Osteoblast (primary cell): ENCODE measurements at places on chromosomes 7 and 10.

GRCh38 chr10:84607044-84607443 lies 278.7 kb downstream of the CCSER2 start:
- no peaks in the 10 kb centered on the region for H3K27me3 ChIP-seq
- no peak for DNase-seq
- H3K4me1 ChIP-seq = no peaks in the 10 kb centered on the region
- H3K27ac ChIP-seq = no peak overlapping the region
- H3K4me3 ChIP-seq = no peak overlapping the region
- H3K36me3 ChIP-seq = no peaks in the 10 kb centered on the region

DNA sequence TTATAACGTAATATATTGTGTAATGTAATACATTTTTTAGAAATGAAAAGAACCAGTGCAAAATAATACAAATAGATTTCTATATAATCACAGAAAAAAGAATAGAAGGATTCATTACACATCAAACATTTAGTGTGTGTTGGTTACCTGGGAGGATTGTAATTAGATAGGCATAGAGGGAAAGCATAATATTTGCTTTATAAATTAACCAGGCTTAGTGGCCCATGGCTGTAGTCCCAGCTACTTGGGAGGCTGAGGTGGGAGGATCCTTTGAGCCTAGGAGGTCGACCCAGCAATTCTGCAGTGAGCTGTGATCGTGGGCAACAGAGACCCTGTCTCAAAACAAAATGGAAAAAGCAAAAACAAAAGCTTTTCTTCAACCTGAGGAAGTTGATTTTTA lies 5.0 kb upstream of the CNOT4 start:
- H3K36me3 ChIP-seq = no peaks in the 10 kb centered on the region
- H3K27me3 ChIP-seq = no peaks in the 10 kb centered on the region
- no peak overlapping the region for H3K27ac ChIP-seq
- H3K4me3 ChIP-seq = no peak overlapping the region
- DNase-seq = no peak

GRCh38 chr10:126638542-126638941 lies 32.0 kb downstream of the C10orf90 start:
- H3K36me3 ChIP-seq = no peaks in the 10 kb centered on the region
- H3K4me3 ChIP-seq = no peak overlapping the region
- no peak for DNase-seq
- no peak overlapping the region for H3K27ac ChIP-seq
- H3K4me1 ChIP-seq = no peaks in the 10 kb centered on the region
- H3K27me3 ChIP-seq = peaks cover 21% of the 10 kb centered on the region

DNA sequence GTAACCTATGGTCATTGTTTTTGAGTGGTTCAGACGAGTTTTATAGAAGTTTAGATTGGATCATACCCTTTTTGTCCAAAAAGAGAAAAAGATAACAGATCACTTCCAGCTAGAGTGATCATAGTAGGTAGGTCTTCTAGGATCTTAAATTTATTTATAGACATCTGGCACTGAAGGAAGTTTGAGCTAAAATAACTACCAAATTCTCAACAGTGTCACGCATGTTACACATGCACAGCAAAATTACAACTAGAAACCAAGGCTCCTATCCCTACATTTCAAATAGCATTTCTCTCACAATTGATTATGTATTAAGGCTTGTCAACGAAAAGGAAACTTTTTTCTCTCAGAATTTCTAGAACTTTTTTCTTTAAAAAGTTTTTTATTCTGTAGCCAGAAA lies 2.3 kb downstream of the CALU start:
- H3K4me3 ChIP-seq = peak overlapping the region; percentile 95
- no peak for DNase-seq
- H3K36me3 ChIP-seq = peaks cover 10% of the 10 kb centered on the region
- no peaks in the 10 kb centered on the region for H3K27me3 ChIP-seq

- peaks cover 32% of the 10 kb centered on the region for H3K36me3 ChIP-seq
- no peak for DNase-seq
- H3K4me3 ChIP-seq = peak overlapping the region; percentile 88
- peaks cover 14% of the 10 kb centered on the region for H3K4me1 ChIP-seq
These were observed 2.0 kb downstream of the SRI start for GRCh38 chr7:88217675-88218428.

DNA sequence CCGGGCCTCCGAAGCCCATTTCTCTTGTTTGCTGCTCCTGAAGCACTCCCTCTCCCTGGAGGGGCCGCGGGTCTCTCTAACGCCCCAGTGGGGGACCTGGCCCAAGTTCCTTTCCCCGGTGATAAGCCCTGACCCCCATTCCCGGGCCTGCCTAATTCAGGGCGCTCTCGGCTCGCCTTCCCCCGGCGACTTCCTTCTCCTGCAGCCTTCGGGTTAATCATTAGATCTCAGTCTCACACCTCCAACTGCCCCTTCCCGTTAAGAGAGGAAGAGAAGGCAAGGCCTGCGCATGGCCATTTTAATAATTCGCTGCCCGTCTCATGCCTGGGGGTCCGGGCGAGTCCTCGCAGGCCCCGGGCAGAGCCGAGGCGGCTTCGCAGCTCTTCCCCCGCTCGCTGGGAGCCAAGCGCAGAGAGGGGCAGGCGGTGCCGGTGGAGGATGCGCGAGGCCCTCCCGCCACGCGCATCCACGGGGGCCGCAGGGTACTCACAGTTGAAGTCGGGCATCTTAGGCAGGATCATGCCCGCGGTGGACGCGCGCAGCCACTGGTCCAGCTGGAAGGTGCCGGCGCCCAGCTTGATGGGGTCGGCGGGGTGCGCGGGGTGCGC lies 1.2 kb downstream of the MNX1 start:
- no peak overlapping the region for H3K27ac ChIP-seq
- no peaks in the 10 kb centered on the region for H3K36me3 ChIP-seq
- no peaks in the 10 kb centered on the region for H3K4me1 ChIP-seq
- peaks cover 94% of the 10 kb centered on the region for H3K27me3 ChIP-seq

DNA sequence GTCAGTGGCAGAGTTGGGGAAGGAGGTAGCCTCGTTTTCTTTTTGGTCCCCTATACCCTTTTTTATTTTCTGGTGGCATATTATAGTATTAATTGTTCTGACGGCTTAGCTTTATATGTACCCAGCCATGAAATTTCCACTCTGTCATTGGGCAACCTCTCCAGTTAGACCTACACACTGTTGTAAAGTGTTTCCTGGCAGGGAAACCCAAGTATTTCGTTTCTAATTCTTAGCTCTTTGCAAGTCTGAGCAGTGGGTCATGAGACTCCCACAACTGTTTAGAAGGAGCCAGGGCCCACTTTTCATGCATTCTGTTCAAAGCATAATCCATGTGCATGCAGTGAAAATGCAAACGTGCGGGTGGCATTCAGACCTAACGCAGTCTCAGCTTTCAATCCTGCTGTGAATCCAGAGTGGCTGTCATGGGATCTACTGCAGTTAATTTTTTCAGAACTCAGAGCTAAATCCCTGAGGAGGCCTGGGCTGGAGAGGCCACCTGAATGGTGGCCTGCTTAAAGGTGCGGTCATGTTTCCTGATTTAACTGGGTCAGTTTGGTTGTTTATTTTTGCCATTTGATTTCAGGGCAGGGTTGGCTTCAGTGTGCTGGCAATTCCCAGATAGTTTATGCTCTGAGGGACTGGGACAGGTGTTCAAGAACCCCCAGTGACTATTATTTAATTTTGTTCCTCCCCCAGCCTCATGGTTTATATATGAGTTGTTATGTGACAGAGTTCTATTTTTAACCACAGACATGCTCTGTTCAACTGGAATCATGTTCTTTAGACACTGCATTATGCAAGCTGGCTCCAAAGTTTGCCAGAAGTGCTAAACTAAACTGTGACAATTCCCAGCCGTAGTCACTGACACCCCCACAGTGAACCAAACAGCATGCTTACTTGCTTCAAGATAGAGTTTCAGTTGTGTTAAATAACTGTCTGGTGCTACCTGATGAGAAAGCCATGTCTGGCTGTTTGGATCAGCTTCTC lies 27.4 kb upstream of the SYPL1 start:
- H3K36me3 ChIP-seq = no peaks in the 10 kb centered on the region
- H3K27ac ChIP-seq = no peak overlapping the region
- H3K4me3 ChIP-seq = no peak overlapping the region
- peaks cover 4% of the 10 kb centered on the region for H3K4me1 ChIP-seq
- peaks cover 22% of the 10 kb centered on the region for H3K27me3 ChIP-seq

- no peaks in the 10 kb centered on the region for H3K27me3 ChIP-seq
- no peaks in the 10 kb centered on the region for H3K4me1 ChIP-seq
- no peak for DNase-seq
- H3K27ac ChIP-seq = no peak overlapping the region
These were observed 130.4 kb downstream of the MTERF1 start for GRCh38 chr7:91750091-91750490.

DNA sequence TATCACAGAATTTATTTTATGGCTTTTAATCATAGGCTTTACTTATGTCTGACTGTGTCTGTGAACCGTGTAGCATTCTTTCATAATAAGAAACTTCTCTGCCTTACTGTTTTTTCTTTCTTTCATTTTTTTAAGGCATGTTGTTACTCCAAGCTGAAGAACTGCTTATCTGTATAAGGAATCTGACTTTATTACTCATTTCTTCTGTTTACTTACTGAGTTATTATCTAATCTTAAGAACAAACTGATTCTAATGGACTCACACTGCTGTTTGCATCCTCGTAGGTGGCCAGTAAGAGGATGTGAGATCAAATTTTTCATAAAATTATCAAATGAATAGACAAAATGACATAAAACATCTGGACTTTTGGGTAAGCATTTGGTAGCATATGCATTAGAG lies 54.7 kb upstream of the DNAJC1 start:
- H3K4me1 ChIP-seq = no peaks in the 10 kb centered on the region
- no peaks in the 10 kb centered on the region for H3K27me3 ChIP-seq
- no peak overlapping the region for H3K27ac ChIP-seq
- no peaks in the 10 kb centered on the region for H3K36me3 ChIP-seq
- H3K4me3 ChIP-seq = no peak overlapping the region

- no peaks in the 10 kb centered on the region for H3K27me3 ChIP-seq
- H3K36me3 ChIP-seq = no peaks in the 10 kb centered on the region
- H3K4me1 ChIP-seq = peaks cover 23% of the 10 kb centered on the region
- peak overlapping the region; percentile 72 for H3K4me3 ChIP-seq
- H3K27ac ChIP-seq = no peak overlapping the region
- peak; percentile 81 for DNase-seq
These were observed 21.8 kb downstream of the FGFBP3 start for GRCh38 chr10:91887272-91888076.

- DNase-seq = no peak
- H3K27ac ChIP-seq = no peak overlapping the region
- no peaks in the 10 kb centered on the region for H3K4me1 ChIP-seq
- no peaks in the 10 kb centered on the region for H3K36me3 ChIP-seq
- no peak overlapping the region for H3K4me3 ChIP-seq
- H3K27me3 ChIP-seq = no peaks in the 10 kb centered on the region
These were observed 12.0 kb downstream of the SGCE start for GRCh38 chr7:94643771-94644545.

- H3K4me3 ChIP-seq = no peak overlapping the region
- H3K27me3 ChIP-seq = no peaks in the 10 kb centered on the region
- H3K36me3 ChIP-seq = no peaks in the 10 kb centered on the region
- peaks cover 7% of the 10 kb centered on the region for H3K4me1 ChIP-seq
- DNase-seq = no peak
These were observed 124.6 kb downstream of the CCNY start for GRCh38 chr10:35460852-35461460.

GRCh38 chr7:5523052-5523711 lies 99.5 kb upstream of the TNRC18 start:
- no peak overlapping the region for H3K4me3 ChIP-seq
- peaks cover 3% of the 10 kb centered on the region for H3K4me1 ChIP-seq
- H3K27me3 ChIP-seq = no peaks in the 10 kb centered on the region
- peaks cover 37% of the 10 kb centered on the region for H3K36me3 ChIP-seq

GRCh38 chr7:73721377-73721817 lies 1.9 kb upstream of the STX1A start:
- no peaks in the 10 kb centered on the region for H3K36me3 ChIP-seq
- H3K4me1 ChIP-seq = peaks cover 20% of the 10 kb centered on the region
- no peaks in the 10 kb centered on the region for H3K27me3 ChIP-seq
- peak; percentile 50 for DNase-seq
- no peak overlapping the region for H3K27ac ChIP-seq

GRCh38 chr10:17544465-17544864 lies 72.7 kb downstream of the HACD1 start:
- no peaks in the 10 kb centered on the region for H3K4me1 ChIP-seq
- DNase-seq = peak; percentile 9
- no peak overlapping the region for H3K4me3 ChIP-seq
- no peaks in the 10 kb centered on the region for H3K27me3 ChIP-seq
- no peaks in the 10 kb centered on the region for H3K36me3 ChIP-seq
- H3K27ac ChIP-seq = no peak overlapping the region

DNA sequence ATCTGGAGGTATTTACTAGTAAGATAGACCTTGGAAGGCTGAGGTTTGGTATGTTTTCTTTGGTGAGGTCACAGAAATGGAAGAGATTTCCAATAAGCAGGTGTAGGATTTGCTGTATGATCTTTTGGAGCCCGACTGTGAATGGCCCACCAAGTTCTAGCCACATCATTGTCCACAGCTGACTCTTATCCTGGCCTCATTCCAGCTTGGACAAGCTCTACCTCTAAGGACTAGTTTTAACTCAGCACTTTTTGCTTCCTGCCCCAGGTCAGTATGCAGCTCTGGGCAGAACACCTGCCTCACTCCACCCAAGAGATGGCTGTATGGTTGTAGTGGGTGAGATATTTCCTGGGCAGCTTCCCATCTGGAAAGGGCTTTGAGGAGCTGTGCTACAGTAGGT lies 6.1 kb upstream of the CPA4 start:
- peaks cover 19% of the 10 kb centered on the region for H3K4me1 ChIP-seq
- H3K27me3 ChIP-seq = no peaks in the 10 kb centered on the region
- no peak overlapping the region for H3K4me3 ChIP-seq
- H3K27ac ChIP-seq = no peak overlapping the region
- H3K36me3 ChIP-seq = no peaks in the 10 kb centered on the region
- no peak for DNase-seq

DNA sequence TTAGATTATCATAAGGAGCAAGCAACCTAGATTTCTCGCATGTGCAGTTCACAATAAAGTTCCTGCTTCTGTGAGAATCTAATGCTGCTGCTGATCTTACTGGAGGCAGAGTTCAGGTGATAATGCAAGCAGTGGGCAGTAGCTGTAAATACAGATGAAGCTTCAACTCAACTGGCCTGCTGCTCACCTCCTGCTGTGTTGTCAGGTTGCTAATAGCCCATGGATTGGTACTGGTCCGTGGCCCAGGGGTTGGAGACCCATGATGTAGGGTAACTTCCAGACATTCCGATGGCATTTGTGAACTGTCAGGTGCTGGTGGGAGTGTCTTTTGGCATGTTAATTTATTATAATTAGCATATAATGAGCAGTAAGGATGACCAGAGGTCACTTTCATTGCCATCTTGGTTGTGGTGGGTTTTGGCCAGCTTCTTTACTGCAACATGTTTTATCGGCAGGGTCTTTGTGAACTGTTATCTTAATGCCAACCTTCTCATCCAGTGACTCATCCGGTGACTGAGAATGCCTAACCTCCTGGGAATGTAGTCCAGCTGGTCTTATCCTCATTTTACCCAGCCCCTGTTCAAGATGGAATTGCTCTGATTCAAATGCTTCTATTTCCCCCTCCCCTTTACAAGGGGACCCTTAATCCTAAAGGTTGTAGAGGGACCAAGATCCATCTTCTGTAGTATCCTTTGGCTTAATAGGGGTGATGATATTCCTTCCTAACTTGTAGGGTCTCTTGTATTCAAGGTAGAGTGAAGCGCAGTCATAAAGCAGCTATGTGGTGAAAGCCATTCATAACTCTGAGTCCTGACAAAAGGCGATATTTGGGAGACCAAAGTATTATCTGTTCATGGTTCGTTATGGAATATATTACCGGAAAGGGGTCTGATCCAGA lies 165.8 kb downstream of the CCSER2 start:
- no peak for DNase-seq
- H3K4me3 ChIP-seq = no peak overlapping the region
- H3K4me1 ChIP-seq = peaks cover 10% of the 10 kb centered on the region
- H3K36me3 ChIP-seq = no peaks in the 10 kb centered on the region
- no peaks in the 10 kb centered on the region for H3K27me3 ChIP-seq
- peak overlapping the region; percentile 18 for H3K27ac ChIP-seq

- no peaks in the 10 kb centered on the region for H3K27me3 ChIP-seq
- no peaks in the 10 kb centered on the region for H3K4me1 ChIP-seq
- DNase-seq = no peak
- no peaks in the 10 kb centered on the region for H3K36me3 ChIP-seq
- H3K27ac ChIP-seq = no peak overlapping the region
These were observed 53.1 kb upstream of the AUTS2 start for GRCh38 chr7:69545175-69545574.
